HFF-Myc (cell line): ENCODE measurements at places on chromosomes 16 and 17.

DNA sequence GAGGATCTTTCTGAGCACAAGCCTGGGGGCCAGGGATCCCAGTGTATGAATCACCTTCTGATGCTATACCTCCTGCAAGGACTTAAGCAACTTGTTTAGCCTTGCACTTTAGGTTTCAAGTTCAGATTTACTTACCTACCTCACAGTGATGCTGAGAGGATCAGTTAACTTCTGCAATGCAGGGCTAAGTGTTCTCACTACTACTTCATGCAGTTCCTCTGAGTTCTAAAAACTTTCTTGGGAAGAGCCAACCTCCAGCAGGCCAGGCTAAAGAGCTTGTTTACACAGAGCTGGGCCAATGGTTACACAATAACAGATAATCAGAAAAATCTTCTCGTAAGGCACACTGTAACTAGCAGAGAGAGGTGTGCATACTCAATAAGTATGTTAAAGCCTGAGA lies 13.0 kb downstream of the VEZF1 start:
- DNase-seq, result no peak

GRCh38 chr17:19004421-19005136 lies at the start of gene FAM83G:
TSS of gene FAM83G (minus strand) at chr17:19004764. CDS start at chr17:19004041, 723 bp downstream.
- DNase-seq, result no peak

DNA sequence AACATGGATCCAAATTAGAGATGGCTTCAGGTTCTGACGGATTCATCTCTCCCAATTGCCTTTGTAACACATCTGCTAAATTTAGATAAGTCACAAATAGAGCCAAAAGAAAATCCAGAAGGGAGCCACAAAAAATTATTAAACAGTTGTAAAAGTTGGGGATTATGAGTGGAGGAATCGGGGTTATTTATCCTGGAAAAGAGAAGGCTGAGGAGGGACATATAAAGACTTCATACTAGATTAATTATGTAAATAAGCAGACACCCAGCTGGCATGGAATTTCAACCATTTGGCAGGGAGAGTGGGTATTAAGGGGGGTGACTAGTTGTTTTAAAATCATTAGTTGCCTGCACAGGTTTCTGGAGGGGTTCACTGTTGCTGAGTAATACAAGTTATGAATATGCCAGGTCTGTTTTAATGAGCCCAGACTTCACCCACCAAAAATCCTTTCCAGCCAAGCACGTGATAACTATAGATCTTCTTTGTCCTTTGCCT lies 89.6 kb downstream of the CDH13 start:
- no peak for DNase-seq

GRCh38 chr16:84081446-84081989 lies 35.2 kb downstream of the MBTPS1 start:
- no peak for DNase-seq

GRCh38 chr17:31299624-31300023 lies 2.6 kb upstream of the OMG start:
- no peak for DNase-seq

DNA sequence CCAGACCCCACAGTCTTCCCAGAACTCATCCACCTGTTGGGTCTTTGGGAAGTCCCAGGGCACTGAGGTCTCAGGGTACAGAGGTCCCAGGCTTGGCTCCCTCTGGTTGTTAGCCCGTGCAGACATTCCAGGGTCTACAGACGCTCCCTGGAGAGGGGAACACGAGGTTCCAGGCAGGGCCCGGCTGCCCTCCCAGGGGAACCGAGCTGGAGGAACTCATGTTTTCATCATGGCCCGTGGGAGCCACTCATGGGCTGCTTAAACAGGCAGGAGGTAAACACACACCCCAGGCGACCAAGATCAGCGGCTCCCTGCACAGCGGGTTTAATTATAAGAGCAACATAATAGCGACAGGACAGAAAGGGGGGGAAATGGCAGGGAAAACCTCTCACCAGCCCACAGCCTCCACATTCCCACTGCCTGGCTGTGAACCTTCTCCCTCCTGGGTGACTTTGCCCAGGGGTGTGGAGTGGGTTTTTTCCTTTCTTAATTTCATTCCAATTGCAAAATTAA lies 36.5 kb downstream of the TRARG1 start:
- no peak for DNase-seq

DNA sequence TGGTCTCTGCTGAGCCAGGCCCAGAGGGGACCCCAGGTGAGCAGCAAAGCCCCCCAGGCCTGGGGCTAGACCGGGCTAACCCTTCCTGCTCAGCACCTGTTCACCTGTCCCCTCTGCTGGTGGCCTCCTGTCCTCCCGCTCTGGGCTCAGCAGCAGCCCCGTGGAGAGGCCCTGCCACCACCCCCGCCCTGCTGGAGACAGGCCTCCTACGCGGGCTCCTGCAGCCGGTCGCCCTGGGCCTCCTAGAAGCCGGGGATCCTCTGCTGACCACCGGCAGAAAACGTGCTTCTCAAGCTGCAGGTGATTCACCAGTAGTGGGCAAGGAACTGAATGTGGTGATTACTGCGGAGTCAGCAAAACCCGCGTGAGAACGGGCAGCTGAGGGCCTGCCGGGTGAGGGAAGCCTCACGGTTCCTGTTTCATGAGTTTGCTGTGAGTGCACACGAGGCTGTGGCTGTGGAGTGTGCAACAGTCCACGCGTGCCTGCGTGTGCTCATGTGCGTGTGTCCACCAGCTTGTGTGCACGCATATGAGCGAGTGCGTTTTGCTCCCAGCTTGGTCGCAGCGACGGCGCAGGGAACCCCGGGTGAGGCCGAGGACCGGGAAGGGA lies 792 bp downstream of the SECTM1 start:
- no peak for DNase-seq

DNA sequence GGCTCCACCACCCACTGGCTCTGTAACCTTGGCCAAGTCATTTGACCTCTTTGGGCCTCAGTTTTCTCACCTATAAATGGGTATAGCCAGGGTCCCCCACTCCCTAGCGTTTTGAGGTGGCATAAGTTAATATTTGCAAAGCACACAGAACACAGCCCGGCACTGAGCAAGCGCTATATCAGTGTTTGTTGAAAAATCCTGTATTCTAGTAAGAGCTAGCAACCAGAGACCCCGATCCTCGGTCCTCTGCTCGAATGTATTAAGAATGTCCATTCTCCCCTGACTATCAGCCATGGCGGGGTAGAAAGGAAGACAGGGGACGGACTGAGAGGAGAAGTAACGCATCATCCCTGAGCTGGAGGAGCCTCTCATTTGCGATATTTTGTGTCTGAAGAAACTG lies 131.2 kb downstream of the IRF8 start:
- no peak for DNase-seq

GRCh38 chr16:57951204-57951960 lies 19.5 kb downstream of the CNGB1 start:
- no peak for DNase-seq

GRCh38 chr17:68562736-68563135 lies 38.4 kb downstream of the FAM20A start:
- DNase-seq, result no peak

DNA sequence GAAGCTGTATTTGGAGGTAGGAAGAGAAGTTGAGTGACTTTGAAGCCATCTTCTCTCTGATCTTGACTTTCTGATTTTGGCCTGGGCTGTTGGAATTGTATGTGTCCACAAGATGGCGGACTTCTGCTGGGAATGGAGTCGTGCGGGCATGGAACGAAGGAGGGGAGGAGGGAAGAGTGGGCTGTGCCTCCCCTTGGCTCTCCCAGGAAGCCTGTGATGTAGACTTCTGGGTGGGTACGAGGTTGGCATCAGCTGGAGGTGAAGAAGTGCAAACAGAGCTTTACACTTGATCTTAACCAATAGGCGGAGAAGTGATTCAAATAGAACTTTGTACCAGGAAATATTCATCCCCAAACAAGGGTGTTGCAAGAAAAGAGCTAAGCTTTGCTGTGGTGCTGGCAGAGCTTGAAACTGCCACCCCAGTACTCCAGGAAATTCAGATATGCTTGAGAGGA lies 7.4 kb upstream of the TMEM220 start:
- DNase-seq, result no peak

GRCh38 chr16:76932541-76933211 lies 258.3 kb upstream of the MON1B start:
- no peak for DNase-seq

- DNase-seq, result no peak
These were observed 4.9 kb downstream of the SEZ6 start for GRCh38 chr17:29000973-29001372.

DNA sequence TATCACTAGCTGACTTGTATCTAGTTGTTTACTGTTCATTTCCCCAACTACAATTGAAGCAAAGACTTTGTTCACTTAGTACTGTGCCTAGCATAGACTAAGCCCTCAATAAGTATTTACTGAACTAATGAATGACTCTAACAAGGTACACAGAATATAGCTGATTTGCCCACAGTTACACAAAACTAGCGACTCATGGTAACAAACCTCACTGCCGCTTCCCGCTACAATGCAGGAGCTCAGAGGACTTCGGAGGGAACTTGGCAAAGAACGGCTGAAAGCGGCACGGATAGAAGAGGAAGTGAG lies 524 bp downstream of the EFTUD2 start:
- DNase-seq, result no peak

DNA sequence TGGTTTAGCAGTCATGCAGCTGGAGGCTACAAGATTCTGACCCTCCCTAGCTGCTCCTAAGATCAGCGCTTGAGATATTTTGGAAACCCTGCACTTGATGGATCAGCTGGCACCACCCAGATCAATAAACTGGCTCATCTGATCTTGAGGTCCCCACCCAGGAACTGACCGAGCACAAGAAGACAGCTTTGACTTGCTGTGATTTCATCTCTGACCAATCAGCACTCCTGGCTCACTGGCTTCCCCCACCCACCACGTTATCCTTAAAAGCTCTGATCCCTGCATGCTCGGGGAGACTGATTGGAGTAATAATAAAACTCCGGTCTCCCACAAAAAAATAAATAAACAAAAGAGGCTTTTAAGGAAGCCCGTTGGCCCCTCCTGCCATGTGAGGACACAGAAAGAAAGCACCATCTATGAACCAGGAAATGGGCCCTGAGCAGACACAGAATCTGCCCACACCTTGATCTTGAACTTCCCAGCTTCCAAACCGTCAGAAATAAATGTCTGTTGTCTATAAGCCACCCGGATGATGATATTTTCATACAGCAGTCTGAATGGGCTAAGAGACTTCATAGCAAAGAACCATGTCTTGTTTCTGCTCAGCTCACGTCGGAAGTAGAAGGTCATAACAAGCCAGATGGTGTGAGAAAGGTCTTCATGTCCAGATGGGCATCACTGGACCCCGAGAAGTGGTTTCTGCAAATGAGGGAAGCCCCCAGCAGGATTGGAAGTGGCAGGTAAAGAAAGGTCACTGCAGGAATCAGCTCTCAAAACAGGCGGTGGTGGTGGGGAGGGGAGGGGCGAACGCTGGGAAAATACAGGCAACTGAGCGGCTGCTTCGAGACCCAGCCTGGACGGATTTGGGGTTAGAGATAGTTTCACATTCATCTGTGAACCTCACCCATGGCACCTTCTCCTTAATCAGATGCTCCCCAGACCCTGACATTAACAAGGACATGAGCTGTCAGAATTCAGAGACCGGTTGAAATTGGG lies 19.8 kb upstream of the RPH3AL start:
- DNase-seq, result no peak

DNA sequence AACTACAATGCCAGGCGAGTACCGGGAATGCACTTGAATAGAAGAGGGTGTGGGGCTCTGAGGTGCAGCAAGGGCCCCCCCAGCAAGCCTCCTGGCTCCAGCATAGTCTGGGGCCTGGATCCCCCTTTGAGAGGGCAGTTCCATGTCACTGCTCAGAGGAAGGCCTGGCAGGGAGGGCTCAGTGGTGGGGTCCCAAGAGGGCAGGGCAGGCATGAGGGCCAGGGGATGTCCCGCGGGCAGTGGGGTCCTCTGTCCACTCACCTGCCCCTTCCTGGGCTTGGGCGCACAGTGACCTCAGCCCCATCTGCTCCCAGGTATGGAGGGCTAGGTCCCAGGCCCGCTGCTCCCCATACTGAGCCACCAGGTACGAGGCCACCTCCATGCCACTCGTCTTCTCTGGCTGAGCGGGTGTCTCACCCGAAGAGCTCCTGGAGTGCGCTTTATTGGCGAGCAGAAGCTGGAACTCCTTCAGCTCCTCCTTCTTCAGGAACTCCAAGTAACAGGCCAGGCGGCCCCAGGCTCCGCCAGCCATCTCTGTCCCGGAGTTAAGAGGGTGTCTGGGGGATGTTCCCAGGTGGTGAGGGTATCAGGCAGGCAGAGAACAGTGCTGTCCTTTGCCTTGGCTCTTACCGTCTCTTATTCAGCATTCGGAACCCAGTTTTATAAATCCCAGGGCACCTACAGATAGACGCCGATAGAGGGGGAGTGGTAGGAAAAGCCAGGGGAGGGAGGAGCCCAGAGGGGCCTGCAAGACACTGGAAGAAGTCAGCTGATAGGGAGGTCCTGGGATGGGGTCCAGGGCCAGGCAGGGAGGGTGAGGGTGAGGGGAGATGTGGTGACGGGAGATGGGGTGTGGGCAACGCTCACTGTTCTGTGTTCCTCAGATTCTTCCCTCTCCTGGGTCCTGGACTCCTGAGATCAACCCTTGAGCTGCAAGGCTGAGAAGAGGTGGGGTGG lies 605 bp downstream of the NLRP1 start:
- no peak for DNase-seq

DNA sequence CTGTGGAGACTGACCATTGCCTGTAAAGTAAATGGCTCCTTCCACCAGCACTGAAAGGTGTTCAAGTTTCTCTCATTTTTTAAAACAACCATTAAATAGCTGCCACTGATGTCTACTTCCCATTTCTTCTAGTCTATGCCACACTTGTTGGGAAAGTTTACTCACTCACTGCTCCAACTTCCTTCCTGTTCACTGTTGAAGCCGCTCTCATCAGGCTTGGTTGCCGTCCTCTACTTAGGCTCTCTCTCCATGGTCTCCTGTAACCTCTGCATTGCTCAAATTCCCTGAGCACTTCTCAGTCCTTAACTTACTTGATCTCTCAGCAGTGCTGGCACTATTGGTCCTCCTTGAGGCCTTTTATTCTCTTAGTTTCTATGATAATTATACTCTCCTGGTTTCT lies 32.4 kb downstream of the SNX11 start:
- DNase-seq, result no peak

- no peak for DNase-seq
These were observed 544 bp upstream of the EVI2A start for GRCh38 chr17:31321966-31322365.

DNA sequence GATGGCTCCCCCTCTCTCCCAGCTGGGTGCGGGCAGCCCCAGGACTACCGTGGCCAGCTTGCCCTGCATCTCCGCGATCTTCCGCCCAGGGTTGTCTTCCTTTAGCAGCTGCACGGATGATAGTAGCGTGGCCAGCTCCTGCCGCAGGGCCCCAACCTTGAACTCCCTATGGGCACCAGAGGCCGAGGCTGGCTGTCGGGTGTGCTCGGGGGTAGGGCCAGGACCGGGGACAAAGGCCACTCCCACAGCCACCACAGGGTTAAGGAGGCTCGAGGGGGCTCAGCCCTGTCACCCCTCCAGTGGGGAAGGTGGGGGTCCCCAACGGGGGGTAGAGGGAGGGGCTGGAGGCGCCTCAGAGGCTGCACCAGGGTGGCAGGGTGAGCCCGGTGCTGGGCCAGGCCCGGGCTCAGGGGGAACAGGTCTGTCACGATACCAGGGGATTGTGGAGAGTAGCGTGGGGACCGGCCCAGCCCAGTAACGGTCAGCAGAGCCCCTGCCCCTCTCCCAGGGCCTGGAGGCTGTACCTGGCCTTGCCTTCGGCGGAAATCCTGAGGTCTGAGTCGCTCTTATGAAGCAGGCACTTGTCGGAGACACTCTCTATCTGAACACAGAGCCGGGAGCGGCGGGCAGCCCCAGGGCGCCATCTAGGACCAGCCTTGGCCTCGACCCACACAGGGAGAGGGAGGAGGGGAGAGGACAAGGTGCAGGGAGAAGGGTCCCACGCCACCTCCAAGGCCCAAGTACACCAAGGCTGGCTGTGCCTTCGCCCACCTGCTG lies 5.2 kb downstream of the PERCC1 start:
- DNase-seq, result no peak

GRCh38 chr17:30117675-30118081 lies 1.1 kb downstream of the NSRP1 start:
- DNase-seq, result no peak
